ENCODE measurements at places on chromosomes 11 and 22.
A peak's percentile ranks its signal among the peaks of the same experiment; 100 is the strongest.

GRCh38 chr22:41401781-41402648 is 20.3 kb downstream of the TEF start:
- DNase-seq: peak; percentile 71

GRCh38 chr11:33168709-33169200 is 7.5 kb upstream of the CSTF3 start:
- no peak for DNase-seq

DNA sequence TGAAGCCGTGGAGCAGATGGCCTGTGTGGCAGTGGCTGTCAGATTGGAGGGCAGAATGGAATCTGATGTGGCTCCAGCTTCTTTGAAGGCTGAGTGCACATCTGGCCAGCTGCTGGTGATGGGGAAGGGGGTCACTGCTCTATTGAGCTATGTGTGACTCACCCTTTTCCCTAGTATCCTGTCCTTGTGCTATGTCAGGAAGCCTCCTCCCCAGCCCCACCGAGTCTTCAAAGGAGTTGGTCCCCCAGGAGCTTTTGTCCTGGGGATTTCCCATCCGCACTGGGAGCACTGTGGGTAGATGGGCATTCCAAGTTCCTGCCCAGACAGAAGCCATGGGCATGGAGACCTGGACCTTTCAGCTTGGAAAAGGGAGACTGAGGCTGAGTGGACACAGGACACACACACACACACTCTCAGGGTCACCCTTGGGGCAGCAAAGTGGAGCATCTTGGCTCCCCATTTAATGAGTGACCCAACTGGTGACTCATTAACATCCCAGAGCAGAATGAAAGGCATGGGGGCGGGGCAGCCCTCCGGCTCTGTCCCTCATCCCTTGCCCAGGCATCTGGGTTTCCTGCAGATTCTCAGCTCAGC is 3.3 kb downstream of the SERPINH1 start:
- no peak for DNase-seq

GRCh38 chr11:103970701-103971249 is 65.7 kb upstream of the DDI1 start:
- DNase-seq: no peak

DNA sequence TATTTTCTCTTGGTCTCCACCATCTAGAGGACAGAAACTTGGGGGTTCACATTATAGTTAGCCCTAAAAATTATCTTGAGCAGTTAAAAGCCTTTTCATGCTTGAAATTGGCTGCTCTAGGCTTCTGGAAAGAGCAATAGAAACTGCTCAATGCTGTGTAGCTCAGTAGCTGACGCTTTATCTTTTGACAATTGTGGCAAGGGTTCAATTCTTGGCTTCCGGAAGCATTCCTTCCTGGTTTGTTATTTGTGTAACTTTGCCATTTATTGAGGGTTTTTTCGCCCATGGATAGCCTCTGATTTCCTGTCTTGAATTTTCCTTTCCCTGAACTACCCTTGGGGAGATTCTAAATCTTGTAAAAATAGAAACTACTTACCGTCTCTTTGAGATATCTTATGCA is 10.3 kb upstream of the OR56A1 start:
- DNase-seq: no peak

DNA sequence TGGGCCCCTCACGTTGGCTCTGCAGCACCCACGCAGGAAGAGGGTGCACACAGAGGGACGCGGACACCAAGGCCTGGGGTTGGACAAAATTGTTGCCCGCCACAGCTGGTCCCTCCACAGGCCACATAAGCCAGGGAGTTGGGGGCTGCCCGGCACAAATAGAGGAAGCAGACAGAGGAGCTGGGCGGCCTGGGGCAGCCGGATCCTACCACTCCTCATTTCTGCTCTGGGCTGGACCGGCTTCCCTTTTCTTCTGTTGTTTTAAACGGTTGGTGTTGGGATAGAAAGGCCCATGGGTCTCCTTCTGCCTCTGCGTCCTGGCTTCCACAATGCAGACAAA is 36.4 kb upstream of the LINC01488 start:
- no peak for DNase-seq

GRCh38 chr22:28867191-28867590 is 16.2 kb upstream of the ZNRF3 start:
- no peak for DNase-seq

DNA sequence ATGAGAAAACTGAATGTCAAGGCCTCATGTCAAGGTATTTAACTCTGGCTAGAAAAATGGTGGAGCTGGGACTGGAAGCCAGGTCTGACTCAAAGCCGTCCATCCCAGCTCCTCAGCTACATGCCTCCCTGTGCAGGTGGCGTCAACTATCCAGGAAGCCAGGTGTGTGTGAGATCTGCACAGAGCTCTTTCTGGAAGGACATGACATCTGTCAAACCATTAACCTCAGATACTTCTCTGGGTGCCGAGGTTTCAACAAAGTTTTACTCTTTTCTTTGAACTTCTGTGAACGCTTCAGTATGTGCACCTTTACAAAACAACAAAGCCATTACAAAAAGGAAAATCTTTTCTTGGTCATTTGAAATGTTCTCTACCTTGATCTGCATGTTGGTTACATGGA is 7.0 kb upstream of the CASTOR1 start:
- DNase-seq: no peak
